ENCODE measurements at places on chromosomes 5 and 9.

DNA sequence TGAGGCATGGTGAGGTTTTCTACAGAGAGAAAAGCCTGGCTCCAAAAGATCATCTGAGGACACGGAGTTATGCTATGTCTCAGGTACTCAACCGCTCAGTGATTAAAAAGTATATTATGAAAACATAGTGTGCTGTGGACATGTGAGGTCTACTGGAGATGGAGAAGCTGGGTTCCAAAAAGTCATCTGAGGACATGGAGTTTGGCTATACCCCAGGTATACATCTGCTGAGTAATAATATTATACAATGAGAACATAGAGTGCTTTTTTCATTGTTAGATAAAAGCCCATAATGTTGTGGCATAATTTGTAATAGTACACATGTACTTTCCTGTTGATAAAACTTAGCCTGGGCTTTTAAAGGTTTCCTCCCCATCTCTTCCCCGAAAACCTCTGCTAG is 70.7 kb upstream of the SHISAL2B start:
- no peak for DNase-seq

DNA sequence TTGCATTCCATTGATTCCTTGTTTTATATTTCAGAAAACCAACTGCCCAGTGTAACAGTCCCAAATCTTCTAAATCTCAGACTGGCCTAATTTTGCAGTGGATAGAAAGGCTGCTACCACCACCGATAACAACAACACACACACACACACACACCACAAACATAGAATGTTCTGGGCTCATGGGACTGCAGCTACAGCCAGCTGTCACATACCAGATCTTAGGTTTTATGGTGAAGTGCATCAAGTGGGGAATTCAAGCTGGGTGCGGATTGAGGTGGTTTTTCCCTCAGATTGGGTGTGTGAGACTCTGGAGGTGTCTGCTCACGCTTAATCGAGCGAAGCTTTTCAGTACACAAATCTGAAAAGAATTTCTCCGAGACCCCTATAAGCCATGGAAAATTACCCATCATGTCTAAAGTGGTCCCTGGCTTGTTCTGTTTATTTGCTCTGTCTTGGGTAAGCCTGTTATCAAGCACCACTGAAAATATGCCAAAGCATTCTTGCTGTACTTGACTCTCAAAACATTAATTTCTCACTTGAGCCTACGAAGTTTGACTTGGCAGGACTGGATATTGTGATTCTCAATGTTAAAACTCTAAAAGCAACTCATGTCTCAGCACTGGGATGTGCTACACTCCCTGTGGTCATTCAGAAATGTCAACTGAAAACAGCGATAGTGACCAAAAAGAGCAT is 71.1 kb downstream of the ALDH7A1 start:
- DNase-seq = no peak

DNA sequence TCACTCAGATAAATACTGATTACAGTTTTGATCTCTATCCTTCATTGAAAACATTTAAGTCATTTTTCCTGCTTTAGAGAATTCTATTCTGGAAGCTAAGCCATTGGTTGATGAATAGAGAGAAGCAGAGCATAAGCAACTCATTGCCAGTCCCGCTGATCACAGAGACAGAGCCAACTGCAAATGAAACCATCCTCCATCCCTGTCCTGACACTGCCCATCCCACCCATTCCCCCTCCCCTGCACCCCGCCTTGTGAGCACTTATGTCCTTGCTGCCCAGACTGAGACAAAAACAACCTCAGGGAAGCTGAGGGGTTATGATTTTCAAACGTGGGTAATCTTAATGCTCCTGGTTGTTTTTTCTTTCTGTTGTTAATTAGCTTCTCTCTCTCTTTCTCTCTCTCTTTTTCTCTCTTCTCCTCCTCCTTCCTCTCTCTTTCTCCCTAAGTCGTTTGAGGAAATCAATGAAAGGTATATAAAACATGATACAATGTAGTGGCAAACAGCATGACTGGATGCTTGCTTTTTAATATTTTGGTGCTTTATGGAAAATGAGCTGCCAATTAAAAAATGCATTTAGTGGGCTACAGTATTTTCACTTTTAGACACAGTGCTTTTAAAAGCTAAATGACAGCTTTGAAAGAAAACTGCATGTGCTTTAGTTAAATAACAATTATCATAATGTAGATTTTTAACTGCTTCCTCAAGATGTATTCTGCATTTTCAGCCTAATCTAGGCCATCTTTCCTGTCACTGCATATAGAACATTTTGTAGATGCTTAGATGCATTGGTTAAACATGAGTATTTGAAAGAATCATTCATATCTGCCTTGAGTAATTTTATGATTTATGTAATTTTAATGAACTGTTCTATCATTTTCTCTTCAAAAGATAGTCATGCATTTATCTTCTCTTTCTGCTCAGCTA is 57.3 kb downstream of the CMYA5 start:
- DNase-seq = no peak

- DNase-seq = peak; percentile 47
These were observed 64.6 kb downstream of the ENC1 start for GRCh38 chr5:74575741-74576538.

DNA sequence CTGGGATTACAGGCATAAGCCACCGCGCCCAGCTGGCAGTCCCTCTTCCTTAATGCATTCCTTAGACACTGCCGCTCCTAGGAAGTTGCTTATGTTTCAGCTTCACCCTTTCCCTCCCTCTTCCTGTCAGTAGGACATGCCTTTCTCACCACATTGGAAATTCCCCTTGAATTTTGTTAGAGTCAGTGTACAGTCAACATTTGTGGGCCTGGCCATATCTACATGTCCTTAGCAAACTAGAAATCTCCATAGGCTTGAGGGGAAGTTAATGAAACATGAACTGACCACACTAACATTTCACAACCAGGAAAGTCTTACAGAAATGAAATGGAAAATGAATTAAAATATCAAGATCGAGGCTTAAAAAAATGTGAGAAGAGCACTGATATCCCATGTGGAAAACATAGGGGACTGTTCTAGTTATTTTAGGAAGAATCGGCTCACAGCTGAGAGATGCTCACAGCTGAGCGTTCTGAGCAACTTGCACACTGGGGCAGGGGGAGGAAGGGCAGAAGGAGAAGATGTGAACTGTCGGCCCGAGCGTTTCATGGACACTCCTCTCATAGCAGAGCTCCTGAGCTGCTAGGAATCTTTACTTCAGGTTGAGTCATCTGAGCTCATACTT is 21.1 kb upstream of the LVRN start:
- DNase-seq = peak; percentile 19

DNA sequence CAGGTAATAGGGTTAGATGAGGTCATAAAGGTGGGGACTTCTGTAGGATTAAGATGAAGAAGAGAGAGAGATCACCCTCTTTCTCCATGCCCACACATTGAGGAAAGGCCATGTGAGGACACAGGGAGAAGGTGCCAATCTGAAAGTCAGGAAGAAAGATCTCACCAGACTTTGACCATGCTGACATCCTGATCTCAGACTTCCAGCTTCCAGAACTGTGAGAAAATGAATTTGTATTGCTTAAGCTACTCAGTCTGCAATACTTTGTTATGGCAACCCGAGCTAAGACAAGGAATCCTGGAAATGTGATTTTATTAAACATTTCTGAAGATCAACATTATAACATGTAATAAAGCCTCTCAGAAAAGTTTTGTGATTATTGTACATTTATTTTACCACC is 3.5 kb upstream of the CSNK1G3 start:
- no peak for DNase-seq

- DNase-seq = peak; percentile 61
These were observed 10.5 kb upstream of the GALNT10 start for GRCh38 chr5:154179846-154180710.

DNA sequence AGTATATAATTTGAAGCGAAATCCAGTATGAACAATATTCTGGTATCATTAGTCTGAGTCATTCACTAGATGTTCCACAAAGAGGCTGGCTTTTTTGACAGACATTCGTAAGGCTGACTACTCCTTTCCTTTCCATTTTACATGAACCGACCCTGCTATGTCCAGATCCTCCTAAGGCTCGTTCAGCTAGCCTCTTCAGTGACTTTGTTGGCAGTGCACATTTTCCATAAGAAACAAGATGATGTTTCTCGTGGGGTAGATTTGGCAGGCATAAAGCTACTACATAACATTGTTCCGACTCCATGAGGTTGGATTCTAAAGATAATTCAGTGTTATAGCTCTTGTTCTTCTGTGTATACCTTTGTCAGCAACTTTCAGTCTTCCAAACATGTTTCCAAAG is 49.0 kb downstream of the ZNF462 start:
- DNase-seq = no peak

- no peak for DNase-seq
These were observed at the start of gene TNFSF8 for GRCh38 chr9:114930056-114930812. Gene TNFSF8 (minus strand): TSS chr9:114930591. CDS start chr9:114930303, 288 bp downstream.

DNA sequence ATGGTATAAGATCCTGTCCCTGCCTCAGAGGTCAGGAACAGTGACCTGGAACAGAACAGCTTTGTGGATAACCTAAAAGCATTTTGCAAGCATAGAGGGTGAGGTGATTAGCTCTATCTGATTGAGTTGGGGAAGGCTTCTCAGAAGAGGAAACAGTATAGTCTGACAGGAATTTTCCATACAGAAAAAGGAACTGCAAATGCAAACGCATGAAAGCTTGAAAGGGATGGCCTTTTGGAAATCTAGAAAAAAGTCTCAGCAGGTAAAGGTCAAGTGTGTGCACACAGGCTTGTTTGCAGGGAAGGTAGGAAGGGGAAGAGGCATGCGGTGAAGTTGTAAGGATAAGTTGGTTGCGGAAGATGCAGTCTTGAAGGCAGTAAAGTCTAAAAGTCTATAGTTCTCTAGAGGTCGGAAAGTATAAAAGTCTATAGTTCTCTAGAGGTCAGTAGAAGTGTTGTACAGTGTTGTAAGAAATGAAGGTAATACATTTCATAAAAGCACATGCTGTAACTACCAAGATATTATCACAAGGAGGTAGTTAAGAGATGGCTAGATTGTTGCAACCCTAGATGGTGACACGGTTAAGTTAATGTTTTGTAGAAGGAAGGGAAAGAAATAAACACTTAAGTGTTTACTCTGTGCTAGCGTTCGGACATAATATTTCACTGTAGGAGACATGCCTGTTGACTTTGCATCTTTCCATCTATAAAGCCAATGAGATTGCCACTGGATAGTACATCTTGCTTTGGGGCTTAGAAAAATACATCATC is 16.7 kb upstream of the HSPB3 start:
- DNase-seq = no peak

GRCh38 chr9:113673726-113674125 is 202.4 kb upstream of the ZNF618 start:
- no peak for DNase-seq

DNA sequence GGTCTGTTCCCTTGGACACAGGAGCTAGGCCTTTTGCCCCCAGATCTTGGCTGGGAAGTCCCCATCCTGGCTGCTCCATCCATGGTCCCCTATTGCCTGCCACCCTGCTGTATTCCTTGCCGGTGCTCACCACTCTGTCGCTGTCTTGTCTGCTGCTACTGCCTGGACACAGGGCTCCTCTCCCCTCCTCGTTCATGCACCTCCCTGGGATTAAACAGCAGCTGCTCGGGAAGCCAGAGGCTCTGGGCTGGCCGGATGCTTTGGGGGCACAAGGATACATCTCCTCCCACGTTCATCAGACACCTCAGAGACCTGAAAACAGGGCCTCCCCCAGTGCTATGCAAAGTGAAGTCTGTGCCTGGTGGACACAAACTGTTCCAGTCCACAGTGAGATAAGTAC is 110.4 kb downstream of the ZNF354C start:
- no peak for DNase-seq

DNA sequence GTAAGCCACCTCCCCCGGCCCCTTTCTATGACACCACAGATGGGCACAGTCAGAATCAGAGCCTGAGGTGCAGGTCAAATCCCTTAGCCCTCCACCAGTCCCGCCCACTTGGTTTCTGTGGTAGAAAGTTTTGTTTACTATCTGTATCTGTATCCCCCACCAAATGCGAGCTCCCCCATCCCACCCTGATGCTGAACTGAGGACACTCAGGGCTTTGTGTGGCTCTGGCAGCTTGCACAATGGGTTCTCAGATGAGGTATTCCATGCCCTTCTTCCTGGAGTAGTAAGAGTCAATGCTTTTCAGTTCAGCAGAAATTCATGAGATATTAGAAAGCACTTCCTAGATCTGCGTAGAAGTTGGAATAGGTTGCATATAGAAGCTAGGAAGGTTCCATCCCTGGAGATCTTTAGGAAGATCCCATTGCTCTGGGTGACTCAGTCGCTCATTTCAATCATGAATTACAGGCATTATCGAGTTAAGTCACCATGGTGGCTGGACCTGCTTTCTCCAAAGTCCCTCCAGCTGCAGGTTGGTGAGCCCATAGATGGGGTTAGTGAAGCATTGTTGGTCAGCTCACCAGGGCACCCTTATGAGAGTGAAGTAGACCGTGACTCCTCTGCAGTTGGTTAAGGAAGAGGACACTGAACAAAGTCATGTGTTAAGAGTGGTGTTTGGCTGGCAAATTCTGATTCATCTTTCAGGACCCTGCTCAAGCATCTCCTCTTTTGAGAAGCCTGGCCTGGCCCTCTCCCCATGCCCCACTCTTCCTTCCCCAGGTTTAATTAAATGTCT is 10.6 kb upstream of the KCNIP1 start:
- DNase-seq = peak; percentile 85

DNA sequence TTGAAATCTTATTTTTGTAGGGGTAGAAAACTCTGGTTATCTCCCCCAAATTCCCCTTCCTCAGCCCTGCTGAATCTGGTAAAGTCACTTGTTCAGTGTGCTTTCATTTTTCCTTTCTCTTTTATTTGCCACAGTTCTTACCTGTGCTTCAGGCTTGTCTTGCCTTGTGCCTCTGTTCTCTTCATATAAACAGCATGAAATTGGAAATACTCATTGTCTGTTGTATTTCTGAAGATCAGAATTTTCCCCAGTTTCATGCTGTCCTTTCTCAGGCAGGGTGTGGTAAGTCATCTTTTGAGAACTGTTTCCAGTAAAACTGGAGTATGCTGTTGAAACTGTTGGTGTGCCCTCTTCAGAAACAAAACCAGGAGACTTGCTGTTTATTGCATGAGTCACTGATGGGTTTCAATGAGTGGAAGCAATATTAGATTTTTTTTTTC is 7.0 kb downstream of the PAM start:
- peak; percentile 45 for DNase-seq

DNA sequence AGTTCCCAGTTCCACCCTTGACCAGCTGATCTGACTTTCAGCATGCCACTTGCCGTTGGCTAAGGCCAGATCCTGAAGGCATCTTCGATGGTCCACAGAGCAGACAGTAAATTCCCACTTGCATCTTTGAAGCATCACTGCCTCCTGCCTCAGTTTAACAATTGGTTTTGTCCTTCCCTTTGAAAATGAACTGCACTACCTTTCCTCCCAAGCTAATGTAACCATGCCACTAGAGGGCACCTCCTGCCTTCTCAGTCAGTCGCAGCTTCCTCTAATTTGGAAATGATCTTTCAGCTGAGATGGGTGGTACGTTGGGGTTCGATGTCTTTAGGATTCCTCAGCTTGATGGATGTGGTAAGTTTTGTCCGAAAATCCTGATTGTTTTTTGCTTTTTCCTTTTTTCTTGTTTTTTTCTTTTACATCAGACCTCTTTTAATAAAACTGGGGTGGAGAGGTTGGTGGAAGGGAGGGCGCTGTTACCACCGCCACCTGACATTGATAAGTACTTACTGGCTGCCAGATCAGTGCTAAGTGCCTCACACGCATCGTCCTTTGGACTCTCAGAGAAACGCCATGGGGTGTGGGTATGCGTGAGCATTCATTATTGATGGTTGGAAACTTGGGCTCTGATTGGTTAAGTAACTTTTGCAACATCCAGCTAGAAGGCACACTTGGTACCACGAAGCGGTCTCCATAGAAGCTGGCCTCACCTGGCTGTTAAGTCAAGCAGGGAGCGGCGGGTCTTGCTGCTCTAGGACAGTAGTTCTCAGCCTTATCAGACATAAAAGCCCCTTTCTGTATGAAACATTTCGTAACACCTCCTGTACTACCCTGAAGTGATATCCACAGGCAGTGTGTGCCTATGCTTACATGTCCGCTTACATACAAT is 16.9 kb downstream of the PTTG1 start:
- DNase-seq = peak; percentile 54
